Stimulated activated CD4-positive, alpha-beta T cell treated with anti-CD3 and anti-CD28 coated beads, Interleukin-15, amount 100 ng/mL, for 1 hour (primary cell): ENCODE measurements at places on chromosomes 3 and 15.

DNA sequence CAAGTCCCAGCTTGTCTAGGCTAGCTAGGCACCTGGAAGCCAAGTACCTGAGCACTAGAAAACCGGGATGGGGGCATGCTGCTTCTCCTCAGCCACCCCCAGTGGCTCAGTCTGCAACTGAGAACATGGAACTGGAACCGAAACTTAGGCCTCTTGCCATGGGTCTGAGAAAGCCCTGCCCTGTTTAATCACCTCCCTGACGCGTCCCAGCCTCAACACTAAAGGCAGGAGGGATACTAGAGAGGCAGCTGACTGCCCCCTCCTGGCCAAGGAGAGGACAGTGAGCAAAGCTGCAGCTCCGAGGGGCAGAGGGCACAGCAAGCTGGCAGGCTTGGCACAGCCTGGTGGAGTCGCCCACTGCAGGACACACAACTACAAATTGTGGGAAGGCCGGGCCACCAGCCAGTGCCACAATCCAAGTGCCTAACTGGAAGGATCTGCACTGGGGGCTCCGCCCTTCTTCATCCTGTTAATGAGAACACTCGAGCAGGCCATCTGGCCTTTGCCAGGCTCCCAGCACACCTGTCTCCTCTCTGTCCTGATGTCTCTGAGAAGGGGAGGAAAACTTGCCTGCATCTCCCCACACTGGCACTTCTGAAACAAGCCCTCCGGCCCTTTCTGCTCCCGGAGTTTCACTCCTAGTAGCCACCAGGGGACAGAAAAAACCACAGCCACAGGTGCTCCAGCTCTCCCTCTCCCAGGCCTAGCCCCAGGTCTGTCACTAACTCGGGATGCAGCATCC, 53.7 kb downstream of the BDH1 start:
- no peak for DNase-seq

DNA sequence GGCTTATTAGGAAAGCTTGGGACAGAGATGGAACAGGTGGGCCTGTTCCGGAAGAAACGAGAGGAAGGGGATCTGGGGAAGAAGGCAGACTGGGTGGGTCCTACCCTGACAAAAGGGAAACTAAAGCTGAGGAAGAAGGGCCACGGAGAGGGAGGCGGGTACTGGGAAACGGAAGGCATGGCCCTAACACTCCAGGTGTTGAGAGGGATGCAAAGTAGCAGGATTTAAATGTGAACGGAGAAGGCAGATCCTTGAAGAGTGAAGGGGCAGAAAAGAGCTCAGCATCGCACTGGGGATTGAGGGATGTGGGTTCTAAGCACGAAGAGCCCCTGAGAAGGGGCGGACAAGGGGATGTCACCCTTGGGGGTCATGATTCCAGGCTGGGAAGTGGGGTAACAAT, 735 bp downstream of the STIMATE start:
- DNase-seq = no peak

GRCh38 chr3:32002561-32003368, 21.2 kb downstream of the ZNF860 start:
- no peak for DNase-seq

- DNase-seq = no peak
Measured at GRCh38 chr15:64525828-64526530, 65.6 kb downstream of the ZNF609 start.

- no peak for DNase-seq
Measured at GRCh38 chr15:60554494-60554893, 75.6 kb upstream of the ICE2 start.

DNA sequence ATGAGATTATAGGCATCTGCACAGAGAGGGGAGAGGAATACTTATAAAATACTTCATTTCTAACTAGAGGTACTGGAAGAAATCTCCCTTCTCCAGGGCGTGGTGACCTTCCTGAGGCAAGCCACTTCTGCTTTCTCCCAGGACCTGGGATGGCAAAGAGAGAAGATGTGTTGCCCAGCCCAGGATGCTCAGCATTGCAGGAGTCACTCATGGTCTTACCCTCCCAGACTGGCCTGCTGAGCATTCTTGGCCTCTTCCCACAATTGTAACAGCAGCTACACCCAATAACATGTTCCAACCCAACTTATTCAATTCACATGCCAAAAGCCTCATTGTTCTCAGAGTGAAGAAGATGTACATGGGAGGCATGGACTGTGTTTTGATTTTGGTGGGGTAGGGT, 37.9 kb downstream of the IL20RB start:
- no peak for DNase-seq

DNA sequence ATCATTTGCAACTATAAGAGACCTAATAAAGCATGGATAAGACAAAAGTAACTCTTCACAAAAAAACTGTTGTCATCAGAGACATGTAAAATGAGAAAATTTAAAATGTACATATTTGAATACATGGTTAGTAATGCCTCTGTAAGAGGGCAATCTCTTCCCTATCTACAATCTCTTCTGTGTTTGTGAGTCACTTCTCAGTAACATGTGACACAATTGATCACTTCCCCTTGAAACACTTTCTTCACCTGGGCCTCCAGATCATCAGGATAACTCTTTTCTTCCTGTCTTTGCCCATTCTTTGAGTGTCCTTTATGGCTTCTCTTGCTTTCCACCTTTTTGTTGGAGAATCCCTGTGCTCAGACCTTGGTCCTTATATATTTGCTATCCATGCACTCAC, 50.4 kb downstream of the TFDP2 start:
- no peak for DNase-seq

- DNase-seq = no peak
Measured at GRCh38 chr15:57468486-57468885, 92.2 kb downstream of the CGNL1 start.

- no peak for DNase-seq
Measured at GRCh38 chr3:56302417-56302816, 165.8 kb downstream of the ERC2 start.

DNA sequence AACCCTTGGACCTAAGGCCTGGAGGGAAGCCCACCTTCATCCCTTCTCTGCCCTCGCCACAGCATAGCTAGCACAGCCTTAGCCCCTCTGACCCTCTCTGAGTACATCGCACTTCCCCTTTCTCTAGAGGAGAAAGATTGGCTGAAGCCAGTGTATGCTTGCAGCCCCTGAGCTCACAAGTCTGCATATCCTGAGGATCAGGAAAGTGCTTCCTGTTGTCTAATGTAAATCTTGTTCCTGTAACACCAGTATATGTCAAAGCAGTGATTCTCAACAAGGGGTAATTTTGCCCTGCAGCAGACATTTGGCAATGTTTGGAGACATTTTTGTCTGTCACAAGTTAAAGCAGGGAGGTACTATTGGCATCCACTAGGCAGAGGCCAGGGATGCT, 2.2 kb upstream of the PRKCD start:
- no peak for DNase-seq

DNA sequence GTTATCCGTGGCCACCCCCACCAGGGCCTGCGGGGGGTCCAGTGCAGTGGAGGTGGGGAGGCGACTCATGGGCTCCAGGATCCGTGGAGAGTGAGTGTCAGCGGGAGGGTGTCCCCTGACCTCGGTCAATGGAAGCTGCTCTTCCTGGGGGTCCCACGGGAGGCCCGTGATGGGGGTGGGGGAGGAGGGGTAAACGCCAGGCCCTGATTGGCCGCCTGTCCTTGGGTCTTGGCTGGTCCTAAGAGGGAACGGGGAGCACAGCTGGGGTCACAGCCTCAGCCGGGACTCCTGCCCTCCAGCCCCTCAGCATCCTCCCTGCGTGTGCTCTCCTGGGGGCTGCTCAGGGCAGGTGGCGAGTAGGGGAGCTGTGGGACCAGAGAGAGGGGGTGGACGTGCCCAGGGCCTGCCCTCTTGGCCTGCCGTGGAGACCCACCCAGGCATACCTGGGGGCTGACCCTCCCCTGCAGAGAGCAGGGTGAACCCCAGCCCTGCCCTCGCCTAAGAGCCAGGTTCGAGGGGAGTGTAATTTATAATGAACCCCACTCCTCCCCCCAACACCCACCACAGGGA, 184.6 kb downstream of the GOLGA6L6 start:
- DNase-seq = no peak

DNA sequence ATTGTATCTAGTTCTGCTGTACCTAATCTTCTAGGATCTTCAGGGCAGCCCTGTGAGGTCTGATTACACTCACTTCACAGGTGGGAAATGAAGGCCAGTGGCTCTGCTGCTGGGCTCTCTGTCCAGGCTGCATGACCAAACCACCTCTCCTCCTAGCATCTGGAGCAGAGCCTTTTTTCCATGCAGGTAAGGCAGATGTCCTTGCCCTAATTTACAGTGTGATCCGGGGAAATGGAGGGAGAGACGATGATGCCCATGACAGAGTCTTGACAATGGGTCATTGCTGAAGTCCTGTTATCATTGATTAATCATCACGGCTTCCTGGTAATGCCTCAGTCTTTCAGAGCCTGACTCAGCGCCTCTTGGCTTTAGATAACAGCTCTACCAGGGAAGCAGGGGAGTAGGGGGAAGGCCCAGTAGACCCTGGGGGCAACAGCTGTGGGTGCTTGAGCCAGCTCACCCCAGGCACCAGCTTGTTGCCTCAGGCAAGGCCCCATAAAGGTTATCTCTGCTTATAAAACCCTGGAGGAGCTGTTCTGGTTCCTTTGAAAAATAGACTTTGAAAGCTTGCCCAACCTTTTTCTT, 153.4 kb downstream of the GABRG3 start:
- no peak for DNase-seq

GRCh38 chr3:142273501-142273900, 48.1 kb upstream of the GK5 start:
- no peak for DNase-seq

DNA sequence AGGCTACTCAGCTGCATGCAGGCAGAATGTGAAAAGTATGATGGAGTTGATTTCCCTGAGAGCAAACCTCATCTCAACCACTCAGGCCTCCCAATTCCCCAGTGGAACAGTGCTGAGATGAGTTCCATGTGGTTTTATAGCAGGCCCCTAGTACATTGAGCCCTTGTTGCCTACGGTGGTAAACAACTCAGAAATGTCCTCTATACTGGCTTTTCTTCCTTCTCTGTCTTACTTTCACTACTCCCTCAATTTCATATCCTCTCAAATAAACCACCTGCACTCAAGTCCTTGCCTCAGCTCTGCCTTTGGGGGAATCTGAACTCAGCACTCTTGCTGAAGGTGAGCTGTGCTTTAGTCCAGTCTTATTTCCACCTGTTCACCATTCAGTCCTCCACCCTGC, 399.9 kb downstream of the PDCD6IP start:
- no peak for DNase-seq

DNA sequence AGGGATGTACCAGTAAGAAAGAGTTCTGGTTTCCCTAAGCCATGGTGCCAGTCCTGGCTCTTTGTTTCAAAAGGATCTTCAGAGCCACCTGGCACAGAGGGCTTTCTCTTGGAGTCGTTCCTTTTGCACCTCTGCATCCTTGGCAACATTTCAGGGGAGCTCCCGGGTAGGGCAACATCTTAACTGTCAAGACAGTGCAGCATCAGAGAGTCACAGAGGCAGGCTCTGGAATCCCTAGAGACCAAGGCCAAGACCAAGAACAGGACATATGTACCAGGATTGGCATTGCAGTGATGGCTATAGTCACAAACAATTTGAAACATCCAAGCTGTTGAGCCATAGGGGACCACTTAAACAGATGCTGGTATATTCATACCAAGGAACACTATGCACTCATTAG, 129.4 kb upstream of the ADPGK start:
- DNase-seq = no peak

DNA sequence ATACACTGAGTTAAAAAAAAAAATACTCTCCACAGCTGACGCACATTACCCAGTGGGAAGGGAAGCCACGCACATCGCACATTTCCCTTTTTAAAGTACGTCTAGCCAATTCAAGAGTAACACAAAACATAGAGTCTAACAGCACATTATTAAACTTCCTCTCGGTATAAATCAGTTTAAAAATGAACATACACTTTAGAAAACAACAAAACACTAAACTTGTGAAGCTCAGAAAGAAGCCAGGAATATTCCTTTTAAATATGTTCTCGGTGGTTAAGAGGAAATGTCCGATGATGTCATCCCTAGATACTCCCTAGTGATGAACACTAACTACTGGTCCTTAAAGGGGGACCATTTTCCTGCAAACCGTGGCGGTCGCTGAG, 721 bp downstream of the MYEF2 start:
- no peak for DNase-seq

DNA sequence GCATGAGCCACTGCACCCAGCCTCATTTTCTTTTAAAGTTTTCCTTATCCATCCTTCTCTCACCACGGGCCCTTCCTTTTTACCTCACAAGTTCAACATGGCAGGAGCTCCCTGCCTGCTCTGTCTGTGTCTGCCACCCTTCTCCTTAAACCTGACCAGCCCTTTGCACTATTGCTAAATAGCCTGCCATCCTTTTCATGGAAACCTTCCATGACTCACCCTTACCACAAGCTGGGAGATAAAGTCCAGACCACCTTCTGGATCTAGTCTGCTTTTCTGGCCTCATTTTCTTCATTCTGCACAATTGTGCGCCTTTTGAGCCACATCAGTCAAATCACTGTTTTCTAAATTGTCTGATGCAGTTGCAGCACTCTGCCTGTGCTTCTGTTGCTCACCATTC, 8.9 kb downstream of the PARP14 start:
- DNase-seq = no peak

DNA sequence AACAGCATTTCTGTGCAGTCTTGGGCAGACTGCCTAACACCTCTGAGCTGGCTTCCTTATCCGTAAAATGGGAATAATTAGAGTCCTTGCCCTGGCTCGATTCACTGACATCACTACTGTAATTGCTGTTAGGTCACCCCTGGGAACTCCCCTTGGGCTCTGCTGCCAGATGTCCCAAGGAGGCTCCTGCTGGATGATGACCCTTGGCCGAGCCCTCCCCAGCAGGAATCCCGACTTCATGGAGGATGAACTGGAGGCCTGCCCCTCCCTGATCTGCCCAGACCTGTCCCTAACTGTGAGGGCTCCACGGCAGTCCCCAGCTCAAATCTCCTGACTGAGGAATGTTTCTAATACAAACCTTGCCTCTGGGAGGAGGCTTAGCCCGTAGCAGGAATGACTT, 18.0 kb downstream of the ESYT3 start:
- no peak for DNase-seq

GRCh38 chr3:148379763-148380382, 317.8 kb upstream of the AGTR1 start:
- no peak for DNase-seq

GRCh38 chr3:52851348-52851747, 16.5 kb upstream of the MUSTN1 start:
- no peak for DNase-seq

- DNase-seq = no peak
Measured at GRCh38 chr15:69298697-69299441, at the start of gene PAQR5. PAQR5 (plus strand) TSS chr15:69298912; CDS start chr15:69360081, 61,169 bp downstream.

- DNase-seq = no peak
Measured at GRCh38 chr15:94259121-94259751, 27.9 kb downstream of the MCTP2 start.

DNA sequence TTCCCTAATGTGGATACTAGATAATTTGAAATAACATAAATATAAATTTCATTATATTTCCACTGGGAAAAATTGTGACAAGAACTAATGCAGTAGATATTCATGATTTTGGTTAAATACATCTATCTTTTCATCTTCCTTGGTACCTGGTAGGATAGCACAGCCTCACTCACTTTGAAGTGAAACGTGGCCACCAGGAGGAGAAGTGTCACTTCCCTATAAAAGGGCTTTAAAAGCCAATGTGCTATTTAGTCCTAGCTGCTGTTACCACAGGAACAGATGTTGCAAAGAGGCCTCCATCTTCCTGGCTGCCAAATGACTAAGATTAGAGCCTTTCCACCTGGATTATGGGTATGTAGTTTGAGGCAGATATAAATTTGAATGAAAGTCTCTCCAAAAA, 140.0 kb downstream of the PLOD2 start:
- no peak for DNase-seq

GRCh38 chr3:43542328-43543043, 79.3 kb downstream of the ANO10 start:
- no peak for DNase-seq

- no peak for DNase-seq
Measured at GRCh38 chr3:115436767-115437301, 186.5 kb upstream of the GAP43 start.
